Lower lobe of right lung (tissue), 2 donors: ENCODE measurements at places on chromosomes 7 and 10. TPM values are rescaled to one million over a fixed set of nuclear protein-coding genes. Genes with fewer than 3 reads are reported as not detected.

CPN1 gene
- total RNA-seq: not detected

HMX2 gene
- total RNA-seq: not detected

GRCh38 chr10:33337326-33337957 lies 3.0 kb upstream of the NRP1 start:
- peak overlapping the region; percentile 79 for H3K4me3 ChIP-seq
- H3K27me3 ChIP-seq: no peaks in the 10 kb centered on the region
- H3K27ac ChIP-seq: peak overlapping the region; percentile 93
- no peak for DNase-seq

GRCh38 chr10:96585736-96586418 lies 935 bp downstream of the TM9SF3 start:
- no peaks in the 10 kb centered on the region for H3K27me3 ChIP-seq
- no peaks in the 10 kb centered on the region for H3K36me3 ChIP-seq
- H3K27ac ChIP-seq: peak overlapping the region; percentile 98
- DNase-seq: no peak

DNA sequence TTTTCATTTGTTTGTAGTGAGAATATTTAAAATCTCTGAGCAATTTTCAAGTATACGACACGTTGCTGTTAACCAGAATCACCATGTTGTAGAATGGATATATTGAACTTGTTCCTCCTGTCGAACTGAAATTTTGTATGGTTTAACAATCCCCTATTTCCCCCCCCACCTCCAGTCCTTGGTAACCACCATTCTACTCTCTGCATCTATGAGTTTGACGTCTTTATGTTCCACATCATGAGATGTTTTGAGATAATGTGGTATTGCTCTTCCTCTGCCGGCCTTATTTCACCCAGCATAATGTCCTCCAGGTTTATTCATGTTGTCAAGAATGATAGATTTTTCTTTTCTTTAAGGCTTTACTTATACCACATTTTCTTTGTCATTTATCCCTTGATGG lies 17.4 kb upstream of the PRKCQ start:
- DNase-seq: no peak
- no peaks in the 10 kb centered on the region for H3K36me3 ChIP-seq
- H3K27me3 ChIP-seq: no peaks in the 10 kb centered on the region
- no peaks in the 10 kb centered on the region for H3K4me1 ChIP-seq
- H3K4me3 ChIP-seq: no peak overlapping the region

GRCh38 chr7:49643321-49643720 lies 130.1 kb upstream of the VWC2 start:
- no peaks in the 10 kb centered on the region for H3K36me3 ChIP-seq
- no peak overlapping the region for H3K4me3 ChIP-seq
- no peak for DNase-seq
- H3K27me3 ChIP-seq: no peaks in the 10 kb centered on the region

DNA sequence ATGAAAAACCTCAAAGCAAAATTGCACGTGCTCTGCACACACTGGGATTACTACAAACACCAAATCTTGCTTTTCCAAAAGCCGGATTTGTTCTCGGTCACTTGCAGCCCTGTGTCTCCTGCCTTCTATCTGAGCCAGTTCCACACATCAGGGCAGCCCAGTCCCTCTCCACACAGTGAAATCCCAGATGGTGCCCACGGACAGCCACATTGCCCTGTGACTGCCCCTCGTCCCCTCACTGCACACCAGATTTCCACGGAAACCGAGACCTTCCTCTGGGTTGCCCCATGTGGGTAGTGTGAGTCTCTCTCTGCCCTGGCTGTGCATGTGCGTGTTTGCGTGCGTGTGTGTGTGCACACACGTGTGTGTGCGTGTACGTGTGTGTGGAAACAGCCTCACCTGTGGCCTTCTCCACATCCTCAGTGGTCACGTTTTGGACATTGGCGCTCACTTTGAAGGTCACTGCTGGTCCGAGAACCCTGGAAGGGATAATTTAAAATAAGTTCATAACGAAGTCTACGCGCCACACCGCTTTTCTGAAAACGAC lies 506.7 kb downstream of the PTPRN2 start:
- no peak overlapping the region for H3K27ac ChIP-seq
- no peak for DNase-seq
- no peak overlapping the region for H3K4me3 ChIP-seq
- H3K36me3 ChIP-seq: no peaks in the 10 kb centered on the region

DNA sequence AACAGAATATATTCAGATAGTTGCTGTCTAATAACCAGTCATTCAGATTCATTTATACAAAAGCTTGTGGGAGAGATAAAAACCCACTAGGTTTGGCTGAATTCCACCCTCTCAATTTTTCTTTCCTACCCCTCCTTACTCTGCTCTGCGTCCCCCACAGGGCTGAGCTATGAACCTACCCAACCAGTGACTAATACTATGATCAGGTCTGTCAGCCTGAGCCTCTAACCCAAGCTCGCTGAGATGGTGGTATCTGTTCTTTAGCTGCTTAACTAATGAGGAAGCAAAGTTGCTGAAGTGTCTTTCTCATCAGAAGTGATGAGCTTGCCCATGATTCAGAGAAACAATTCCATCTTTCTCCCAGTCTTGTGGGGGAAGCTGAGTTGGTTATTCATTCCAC lies 248.7 kb upstream of the GPR26 start:
- H3K36me3 ChIP-seq: no peaks in the 10 kb centered on the region
- no peak overlapping the region for H3K4me3 ChIP-seq
- no peak for DNase-seq
- H3K27me3 ChIP-seq: no peaks in the 10 kb centered on the region
- H3K27ac ChIP-seq: no peak overlapping the region

DNA sequence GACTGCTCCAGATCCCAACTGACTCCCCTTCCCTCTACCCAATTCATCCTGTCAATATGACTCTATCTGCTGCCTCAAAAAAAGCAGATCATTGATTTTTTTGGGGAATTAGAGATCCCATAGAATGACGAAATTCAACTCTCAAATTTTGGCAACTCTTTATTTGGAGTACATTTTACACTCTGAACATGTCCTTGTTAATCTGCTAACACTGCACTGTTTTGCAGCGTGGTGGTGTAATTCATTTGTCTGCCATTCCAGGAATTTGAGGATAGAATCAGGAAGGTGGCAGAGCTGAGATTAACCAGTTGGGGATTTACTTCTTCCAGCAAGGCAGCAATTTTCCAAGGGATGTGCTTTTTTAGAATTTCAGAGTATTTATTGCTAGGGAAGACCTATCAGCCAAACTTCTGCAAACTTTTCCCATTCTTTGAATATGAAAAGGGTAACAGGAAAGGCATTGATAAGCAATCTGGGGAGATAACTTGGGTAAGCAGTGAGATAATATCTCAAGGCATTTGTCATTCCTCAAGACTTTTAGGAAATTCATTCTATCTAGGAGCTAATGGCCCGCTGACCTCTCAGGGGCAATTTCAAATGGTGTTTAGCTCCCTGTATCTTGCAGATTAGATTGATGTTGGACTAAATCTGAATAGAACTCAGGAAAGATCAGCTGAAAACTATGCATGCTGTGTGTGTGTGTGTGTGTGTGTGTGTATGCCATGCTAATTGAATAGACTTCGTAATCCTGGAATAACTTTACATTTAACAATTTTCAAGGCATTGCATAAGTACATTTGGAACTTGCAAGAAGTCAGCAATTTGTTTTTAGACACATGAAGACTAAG lies 9.7 kb downstream of the BAMBI start:
- H3K4me3 ChIP-seq: no peak overlapping the region
- peaks cover 4% of the 10 kb centered on the region for H3K4me1 ChIP-seq
- no peaks in the 10 kb centered on the region for H3K27me3 ChIP-seq
- DNase-seq: no peak
- peaks cover 7% of the 10 kb centered on the region for H3K36me3 ChIP-seq

GRCh38 chr7:11742496-11742895 lies 89.5 kb downstream of the THSD7A start:
- no peak overlapping the region for H3K27ac ChIP-seq
- H3K36me3 ChIP-seq: no peaks in the 10 kb centered on the region
- H3K4me1 ChIP-seq: peaks cover 7% of the 10 kb centered on the region
- no peaks in the 10 kb centered on the region for H3K27me3 ChIP-seq

GRCh38 chr7:44646176-44646920 lies 39.9 kb downstream of the OGDH start:
- peaks cover 62% of the 10 kb centered on the region for H3K36me3 ChIP-seq
- DNase-seq: no peak
- H3K27ac ChIP-seq: no peak overlapping the region
- H3K27me3 ChIP-seq: no peaks in the 10 kb centered on the region

GRCh38 chr10:103120977-103121735 lies 71.9 kb downstream of the NT5C2 start:
- peaks cover 5% of the 10 kb centered on the region for H3K36me3 ChIP-seq
- H3K27me3 ChIP-seq: no peaks in the 10 kb centered on the region
- H3K4me3 ChIP-seq: no peak overlapping the region

PIP4K2A gene
- total RNA-seq: 67.6 TPM

DNA sequence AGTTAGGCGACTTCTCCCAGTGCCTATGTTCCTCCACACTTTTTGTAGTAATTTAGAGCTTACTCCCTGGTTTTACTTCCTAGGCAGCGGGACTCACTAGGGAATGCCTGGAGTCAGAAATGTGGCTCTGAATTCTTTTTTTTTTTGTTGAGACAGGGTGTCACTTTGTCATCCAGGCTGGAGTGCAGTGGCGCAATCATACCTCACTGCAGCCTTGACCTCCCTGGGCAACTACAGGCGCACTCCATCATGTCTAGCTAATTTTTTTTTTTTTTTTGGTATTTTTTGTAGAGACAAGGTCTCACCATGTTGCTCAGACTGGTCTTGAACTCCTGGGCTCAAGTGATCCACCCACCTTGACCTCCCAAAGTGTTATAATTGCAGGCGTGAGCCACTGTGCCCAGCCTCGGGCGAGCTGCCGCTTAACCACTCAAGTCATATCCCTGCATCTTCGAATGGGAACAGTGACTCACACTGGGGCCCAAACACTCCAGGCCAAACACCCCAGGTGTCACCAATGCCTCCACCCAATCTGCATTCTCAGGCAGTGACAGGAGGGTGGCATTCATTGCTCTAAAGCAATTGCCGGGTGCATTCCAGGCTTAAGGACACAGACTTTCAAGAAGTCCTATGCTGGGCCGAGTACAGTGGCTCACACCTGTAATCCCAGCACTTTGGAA lies 19.6 kb downstream of the RGS10 start:
- H3K4me3 ChIP-seq: no peak overlapping the region
- no peak for DNase-seq
- H3K27ac ChIP-seq: no peak overlapping the region
- H3K4me1 ChIP-seq: peaks cover 6% of the 10 kb centered on the region
- H3K36me3 ChIP-seq: peaks cover 13% of the 10 kb centered on the region

GRCh38 chr10:86374664-86375063 lies 8.1 kb upstream of the GRID1 start:
- H3K36me3 ChIP-seq: no peaks in the 10 kb centered on the region
- H3K27ac ChIP-seq: no peak overlapping the region
- DNase-seq: no peak
- H3K4me3 ChIP-seq: no peak overlapping the region

GRCh38 chr7:15684871-15685270 lies 1.6 kb downstream of the MEOX2 start:
- DNase-seq: no peak
- H3K4me3 ChIP-seq: peak overlapping the region; percentile 57
- H3K36me3 ChIP-seq: no peaks in the 10 kb centered on the region

PKD2L1 gene
- total RNA-seq: 3.4 TPM

GRCh38 chr10:69180525-69181204 lies 631 bp downstream of the SUPV3L1 start:
- peaks cover 30% of the 10 kb centered on the region for H3K4me1 ChIP-seq
- H3K36me3 ChIP-seq: peaks cover 21% of the 10 kb centered on the region
- DNase-seq: no peak
- peak overlapping the region; percentile 100 for H3K4me3 ChIP-seq
- H3K27ac ChIP-seq: peak overlapping the region; percentile 96
- H3K27me3 ChIP-seq: no peaks in the 10 kb centered on the region

GRCh38 chr10:19767876-19768275 lies 48.4 kb upstream of the PLXDC2 start:
- no peak overlapping the region for H3K4me3 ChIP-seq
- no peaks in the 10 kb centered on the region for H3K27me3 ChIP-seq
- no peak overlapping the region for H3K27ac ChIP-seq
- no peaks in the 10 kb centered on the region for H3K36me3 ChIP-seq
- no peak for DNase-seq

GRCh38 chr7:13542451-13542850 lies 447.0 kb downstream of the ETV1 start:
- H3K27me3 ChIP-seq: no peaks in the 10 kb centered on the region
- no peaks in the 10 kb centered on the region for H3K36me3 ChIP-seq
- no peak overlapping the region for H3K27ac ChIP-seq
- DNase-seq: no peak

- peak; percentile 44 for DNase-seq
- no peak overlapping the region for H3K27ac ChIP-seq
- H3K4me1 ChIP-seq: peaks cover 10% of the 10 kb centered on the region
- H3K27me3 ChIP-seq: no peaks in the 10 kb centered on the region
Measured at GRCh38 chr10:43254881-43255633, 11.8 kb downstream of the RASGEF1A start.

- no peaks in the 10 kb centered on the region for H3K4me1 ChIP-seq
- no peak overlapping the region for H3K4me3 ChIP-seq
- H3K27me3 ChIP-seq: no peaks in the 10 kb centered on the region
- no peaks in the 10 kb centered on the region for H3K36me3 ChIP-seq
Measured at GRCh38 chr7:115693779-115694178, 336.8 kb downstream of the TFEC start.

DNA sequence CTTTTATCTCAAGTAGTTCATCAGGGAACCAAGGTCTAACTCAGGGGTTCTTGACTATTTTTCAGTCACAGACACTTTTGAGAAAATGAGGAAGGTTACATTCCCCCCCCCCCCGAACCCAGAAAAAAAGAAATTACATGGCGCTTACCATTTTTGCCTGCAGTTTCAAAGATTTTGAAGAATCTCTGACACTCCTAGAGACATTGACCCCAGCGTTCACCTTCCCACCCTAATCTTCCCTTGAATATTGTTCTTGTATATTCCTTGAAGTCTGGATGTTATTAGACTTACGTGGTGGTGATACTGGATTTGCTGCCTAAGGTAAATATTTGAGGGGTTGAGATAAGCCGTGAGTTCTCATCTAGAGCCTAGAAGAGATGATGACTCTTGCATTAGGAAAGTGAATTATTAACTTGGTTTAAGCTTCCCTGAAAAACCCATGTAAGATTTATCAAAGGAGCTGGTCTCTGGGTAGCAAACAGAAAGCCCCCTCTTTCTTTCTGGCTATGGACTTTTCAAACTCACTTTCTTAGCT lies 245.7 kb upstream of the FOXK1 start:
- H3K36me3 ChIP-seq: no peaks in the 10 kb centered on the region
- H3K4me1 ChIP-seq: no peaks in the 10 kb centered on the region
- no peak for DNase-seq

OLAH gene
- 1.7 TPM for total RNA-seq

GRCh38 chr10:100338434-100339036 lies 8.5 kb upstream of the SCD start:
- H3K36me3 ChIP-seq: no peaks in the 10 kb centered on the region
- H3K4me3 ChIP-seq: no peak overlapping the region
- H3K4me1 ChIP-seq: peaks cover 19% of the 10 kb centered on the region
- no peak overlapping the region for H3K27ac ChIP-seq
- H3K27me3 ChIP-seq: no peaks in the 10 kb centered on the region

DNA sequence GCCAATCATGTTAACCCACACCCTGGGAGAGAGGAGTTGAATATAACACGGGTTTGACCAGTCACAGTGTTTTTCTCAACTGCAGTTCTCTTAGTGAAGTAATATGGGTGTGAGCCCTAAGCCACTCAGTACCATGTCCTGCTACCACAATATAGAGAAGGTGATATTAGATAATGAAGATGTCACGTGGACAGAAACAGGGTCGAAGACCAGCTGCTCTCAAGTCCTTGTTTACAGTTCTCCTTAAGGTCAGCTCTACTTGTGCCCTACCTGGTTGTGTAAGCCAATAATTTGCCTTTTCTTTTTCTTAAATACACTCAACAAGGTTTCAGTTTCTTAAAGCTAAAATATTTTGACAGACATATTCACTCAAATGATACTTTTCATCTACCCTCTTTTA lies 128.3 kb upstream of the POT1 start:
- no peaks in the 10 kb centered on the region for H3K27me3 ChIP-seq
- no peak for DNase-seq
- no peaks in the 10 kb centered on the region for H3K36me3 ChIP-seq
